Stimulated activated CD4-positive, alpha-beta T cell treated with anti-CD3 and anti-CD28 coated beads, TNF-alpha, amount 100 ng/mL, for 24 hours (primary cell): ENCODE measurements at places on chromosomes 4 and X.

DNA sequence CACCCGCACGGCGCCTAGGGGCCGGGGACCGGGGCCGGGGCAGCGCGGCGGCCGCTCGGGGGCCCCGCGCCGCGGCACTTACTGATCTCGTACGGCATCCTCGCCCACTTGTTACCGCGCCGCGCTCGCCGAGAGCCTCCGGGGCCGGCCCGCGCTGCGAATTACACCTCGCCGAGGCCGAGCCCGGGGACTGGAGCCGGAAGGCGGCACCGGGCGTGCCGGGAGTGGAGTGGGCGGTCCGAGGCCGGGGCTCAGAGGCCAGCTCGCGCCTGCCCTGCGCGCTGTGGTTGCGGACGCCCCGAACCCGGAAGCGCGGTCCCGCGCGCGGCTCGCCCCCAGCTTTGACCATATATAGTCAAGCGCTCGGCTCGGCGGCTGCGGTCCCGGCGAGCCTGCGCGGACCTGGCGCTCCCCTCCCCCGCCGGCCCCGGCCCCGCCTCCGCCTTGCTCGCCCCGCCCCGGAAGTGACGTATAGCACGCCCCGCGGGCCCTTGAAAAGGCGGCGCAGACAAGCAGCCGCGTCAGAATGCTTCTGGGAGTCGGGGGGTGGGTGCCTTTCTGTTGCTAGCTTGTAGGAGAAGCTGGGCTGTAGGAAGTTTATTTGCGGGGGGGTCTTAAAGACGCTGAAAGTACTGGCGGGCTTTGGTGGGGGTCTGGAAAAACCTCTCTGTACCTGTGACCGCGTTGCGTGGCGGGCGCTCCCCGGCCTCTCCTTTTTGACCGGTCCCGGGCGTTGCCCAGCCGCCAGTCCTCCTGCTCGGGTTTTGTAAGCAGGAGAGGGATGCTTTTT lies at the start of gene WDR1:
WDR1 (minus strand) TSS at position 231 of the 790 bp plus-strand sequence; CDS start at position 98, 133 bp downstream.
- peak; percentile 88 for DNase-seq

- DNase-seq = no peak
These were observed 983.1 kb upstream of the PABPC4L start for GRCh38 chr4:135184715-135185114.

- no peak for DNase-seq
These were observed 60.9 kb downstream of the RTL9 start for GRCh38 chrX:110419512-110419911.

DNA sequence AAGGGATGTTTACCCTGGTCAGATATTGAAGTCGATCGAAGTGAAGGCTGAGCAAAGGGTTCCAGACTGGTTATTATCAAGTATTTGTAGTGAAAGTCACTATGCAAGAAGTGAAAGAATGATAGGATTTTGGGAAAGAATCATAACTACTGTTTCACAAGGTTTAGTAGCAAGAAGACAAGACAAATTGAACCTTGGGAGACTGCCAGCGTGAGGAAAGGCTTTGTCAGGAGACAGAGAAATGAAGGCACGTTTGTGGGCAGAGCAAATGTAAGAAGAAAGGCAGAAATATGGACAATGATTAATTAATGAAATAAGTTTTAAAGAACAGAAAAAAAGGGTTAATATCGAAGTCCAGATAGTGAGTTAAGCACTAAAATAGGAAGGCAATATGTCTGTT lies 456.8 kb downstream of the TRIML1 start:
- DNase-seq = no peak

- DNase-seq = no peak
These were observed 54.8 kb upstream of the MAGEB16 start for GRCh38 chrX:35743331-35743730.

GRCh38 chr4:3582091-3582475 lies 49.9 kb upstream of the LRPAP1 start:
- DNase-seq = no peak
